Pons (tissue), 1 donor: ENCODE measurements at places on chromosomes 13 and 19.

DNA sequence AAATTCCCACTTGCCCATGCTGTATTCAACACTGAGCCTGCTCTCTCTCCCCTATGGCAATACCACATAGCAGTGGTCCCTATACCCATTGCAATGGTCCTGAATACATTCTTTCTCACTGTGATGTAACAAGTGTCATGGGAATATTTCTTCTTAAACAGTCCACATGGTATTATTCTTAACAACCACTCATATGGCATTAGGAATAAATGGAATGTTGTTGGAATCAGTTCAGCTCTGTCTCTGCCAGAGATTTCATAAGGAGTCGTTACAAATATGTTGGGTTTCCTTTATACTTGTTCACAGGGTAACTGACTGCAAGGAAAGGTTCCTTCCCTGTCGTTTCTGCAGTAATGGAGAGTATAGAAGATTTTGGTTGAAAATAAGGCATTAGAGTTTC, 128.3 kb upstream of the SPATA13 start:
- DNase-seq = no peak

DNA sequence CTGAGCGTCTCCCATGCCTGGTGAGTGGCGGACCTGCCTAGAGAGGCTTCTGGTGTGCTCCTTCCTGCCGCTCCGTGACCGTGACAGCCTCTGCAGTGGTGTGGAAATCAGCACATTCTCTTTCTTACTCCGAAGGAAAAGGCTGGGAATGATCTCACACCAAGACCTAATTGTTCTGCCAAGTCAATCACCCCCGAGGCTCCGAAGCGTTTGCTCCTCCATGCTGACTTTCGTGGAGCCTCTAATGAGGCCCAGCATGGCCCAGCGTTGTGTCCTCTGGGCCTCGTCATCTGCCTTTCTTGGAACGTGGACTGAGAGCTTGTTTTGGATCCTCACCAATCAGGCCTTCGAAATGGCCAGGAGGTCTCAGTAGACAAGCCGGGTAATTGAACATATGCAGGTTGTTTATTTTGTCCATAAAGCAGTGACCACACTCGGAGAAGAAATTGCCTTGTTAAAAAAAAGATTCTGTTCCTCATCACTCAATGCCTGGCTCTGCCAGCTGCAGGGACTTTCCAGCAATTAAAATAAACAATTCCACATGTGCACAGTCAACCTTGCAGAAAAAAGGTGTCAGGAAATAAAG, 107.1 kb downstream of the UBL3 start:
- DNase-seq = no peak

DNA sequence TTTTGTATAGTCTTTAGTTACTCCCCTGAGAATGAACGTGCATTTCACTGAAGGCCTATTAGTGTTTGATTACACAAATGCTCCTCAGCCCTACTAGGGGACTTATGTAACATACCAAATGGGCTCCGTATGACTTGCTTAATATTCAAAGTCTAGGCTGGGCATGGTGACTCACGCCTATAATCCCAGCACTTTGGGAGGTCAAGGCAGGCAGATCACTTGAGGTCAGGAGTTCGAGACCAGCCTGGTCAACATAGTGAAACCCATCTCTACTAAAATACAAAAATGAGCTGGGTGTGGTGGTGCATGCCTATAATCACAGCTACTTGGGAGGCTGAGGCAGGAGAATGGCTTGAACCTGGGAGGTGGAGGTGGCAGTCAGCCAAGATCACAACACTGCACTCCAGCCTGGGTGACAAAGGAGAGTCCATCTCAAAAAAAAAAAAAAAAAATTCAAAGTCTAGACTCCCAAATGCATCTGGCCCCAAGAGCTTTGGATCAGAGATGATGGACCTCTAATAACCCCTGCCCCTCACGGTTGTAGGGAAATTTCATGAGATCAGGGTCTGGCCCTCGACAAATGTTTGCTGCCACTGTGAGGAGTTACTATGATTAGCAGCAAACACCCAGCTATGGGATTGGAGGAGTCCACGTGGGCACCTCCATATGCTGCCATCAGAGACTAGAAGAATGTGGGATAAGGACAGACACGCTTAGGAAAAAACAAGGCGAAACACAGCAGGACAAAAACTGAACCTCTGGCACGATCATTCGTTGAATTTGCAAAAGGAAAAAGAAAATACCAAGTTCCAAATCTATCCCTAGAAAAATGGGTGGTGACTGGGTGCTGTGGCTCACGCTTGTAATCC, 4.6 kb downstream of the FBXO17 start:
- no peak for DNase-seq

DNA sequence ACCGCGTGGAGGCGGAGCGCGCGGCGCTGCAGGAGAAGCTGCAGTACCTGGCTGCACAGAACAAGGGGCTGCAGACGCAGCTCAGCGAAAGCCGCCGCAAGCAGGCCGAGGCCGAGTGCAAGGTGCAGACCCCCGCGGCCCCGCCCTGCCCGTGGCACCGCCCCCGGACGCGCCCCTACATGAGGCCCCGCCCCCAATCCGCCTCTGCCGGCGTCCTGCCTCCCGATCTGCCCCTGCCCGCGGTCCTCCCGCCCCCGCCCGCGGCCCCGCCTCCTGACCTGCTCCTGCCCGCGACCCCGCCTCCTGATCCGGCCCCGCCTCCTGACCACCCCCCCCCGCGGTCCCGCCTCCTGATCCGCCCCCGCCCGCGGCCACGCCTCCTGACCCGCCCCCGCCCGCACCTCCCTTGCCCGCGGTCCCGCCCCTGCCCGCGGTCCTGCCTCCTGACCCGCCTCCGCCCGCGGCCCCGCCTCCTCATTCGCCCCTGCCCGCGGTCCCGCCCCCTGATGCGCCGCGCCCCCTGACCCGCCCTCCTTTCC, 11.7 kb downstream of the PRR36 start:
- no peak for DNase-seq

- no peak for DNase-seq
Observed at GRCh38 chr19:53892981-53893325, 11.0 kb downstream of the PRKCG start.
